ENCODE measurements at places on chromosomes 11 and 22.

DNA sequence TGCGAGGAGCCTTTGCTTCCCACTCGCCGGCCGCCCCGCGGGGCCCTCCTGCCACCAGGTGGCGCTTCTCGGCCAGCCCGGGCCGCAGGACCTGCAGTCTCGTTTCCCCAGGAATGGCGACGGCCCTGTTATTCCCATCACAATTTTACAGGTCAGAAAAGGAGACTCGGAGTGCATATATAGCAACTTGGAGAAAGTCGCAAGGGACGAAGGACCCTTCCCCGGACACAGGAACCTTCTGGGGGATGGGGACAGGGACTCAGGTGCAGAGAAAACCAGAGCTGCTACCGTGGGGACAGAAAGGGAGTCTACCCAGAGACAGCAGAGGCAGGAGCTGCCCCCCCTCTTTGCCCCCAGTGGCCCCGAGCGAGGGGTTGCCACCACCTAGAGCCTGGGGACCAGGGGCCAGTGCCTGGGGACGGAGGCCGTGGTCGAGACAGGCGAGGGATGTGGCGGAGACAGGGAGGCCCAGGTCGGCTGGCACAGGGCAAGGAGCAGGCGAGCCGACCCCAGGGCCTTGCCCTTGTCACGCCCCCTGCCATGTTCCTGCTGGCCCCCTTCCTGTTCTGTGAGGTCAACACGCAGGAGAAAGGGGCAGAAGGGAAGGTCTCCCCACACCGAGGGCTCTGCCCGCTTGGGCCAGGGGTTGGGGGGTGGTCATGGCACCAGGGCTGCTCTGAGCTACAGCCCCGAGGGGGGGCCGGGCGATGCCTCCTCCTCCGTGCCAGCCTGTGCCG lies 3.5 kb upstream of the KRTAP5-6 start:
- peak; percentile 56 for ATAC-seq

DNA sequence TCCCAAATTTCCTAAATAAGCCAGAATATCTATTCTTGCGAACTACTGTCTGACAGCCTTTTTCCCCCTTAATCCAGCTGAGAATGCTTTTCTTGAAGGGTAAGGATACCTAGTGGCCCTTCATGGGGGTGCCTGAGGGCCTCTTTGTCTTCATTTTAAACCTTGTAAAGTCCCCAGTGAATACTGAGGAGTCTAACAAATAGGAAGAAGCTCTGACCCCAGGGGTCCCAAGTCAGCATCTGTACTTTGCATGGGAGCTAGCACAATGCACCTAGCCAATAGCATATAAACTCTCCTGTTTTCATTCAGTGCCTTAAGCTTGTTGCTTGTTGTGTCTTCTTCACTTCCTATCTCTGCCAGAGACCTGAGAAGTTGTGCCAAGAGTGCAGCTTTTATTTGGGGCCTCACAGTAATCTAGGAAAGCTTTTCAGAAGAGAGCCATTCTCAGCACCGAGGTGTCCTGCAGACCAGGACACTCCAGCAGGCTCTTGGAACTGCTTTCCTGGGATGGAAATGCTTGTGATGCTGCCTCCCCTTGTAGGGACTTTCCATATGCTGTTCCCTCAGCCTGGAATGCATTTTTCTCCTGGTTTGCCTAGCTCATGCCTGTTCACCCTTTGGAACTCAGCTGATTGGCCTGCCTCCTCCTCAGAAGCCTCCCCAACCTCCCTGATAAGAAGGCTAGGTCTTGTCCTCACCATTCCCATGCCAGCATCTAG lies 37.2 kb downstream of the BMAL1 start:
- ATAC-seq: no peak

- ATAC-seq: no peak
Measured at GRCh38 chr11:16613262-16613511, 125.3 kb upstream of the C11orf58 start.

DNA sequence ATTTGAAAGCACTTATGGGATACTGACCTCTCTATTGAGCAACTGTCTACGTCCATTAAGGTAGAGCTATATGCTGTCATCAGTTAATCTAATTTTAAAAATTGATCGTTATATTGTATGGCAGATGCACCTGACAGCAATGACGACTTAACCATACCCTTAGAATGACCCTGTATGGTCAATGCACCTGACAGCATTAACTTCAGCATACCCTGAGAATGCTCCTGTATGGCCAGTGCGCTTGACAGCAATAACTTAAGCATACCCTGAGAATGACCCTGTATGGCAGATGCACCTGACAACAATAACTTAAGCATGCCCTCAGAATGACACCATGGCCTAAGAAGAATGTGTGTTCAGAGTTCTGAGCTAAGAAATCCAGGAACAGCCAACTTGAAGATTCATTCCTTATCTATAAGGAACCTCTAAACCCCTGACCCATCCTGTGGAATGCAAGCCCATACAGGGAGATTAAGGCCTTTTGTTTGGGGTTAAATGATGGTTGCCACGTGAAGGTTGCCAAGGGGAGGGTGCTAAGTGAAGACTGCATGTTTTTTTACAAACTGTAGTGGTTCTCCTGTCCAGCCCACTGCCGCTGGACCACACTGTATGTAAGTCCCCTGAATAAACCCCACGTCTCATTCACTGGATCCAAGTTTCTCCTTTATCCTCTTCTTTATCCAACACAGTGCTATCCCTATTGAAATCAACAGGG lies 138.3 kb downstream of the GUCY1A2 start:
- ATAC-seq: no peak

- no peak for ATAC-seq
Measured at GRCh38 chr22:23684026-23684425, 6.8 kb upstream of the RGL4 start.

DNA sequence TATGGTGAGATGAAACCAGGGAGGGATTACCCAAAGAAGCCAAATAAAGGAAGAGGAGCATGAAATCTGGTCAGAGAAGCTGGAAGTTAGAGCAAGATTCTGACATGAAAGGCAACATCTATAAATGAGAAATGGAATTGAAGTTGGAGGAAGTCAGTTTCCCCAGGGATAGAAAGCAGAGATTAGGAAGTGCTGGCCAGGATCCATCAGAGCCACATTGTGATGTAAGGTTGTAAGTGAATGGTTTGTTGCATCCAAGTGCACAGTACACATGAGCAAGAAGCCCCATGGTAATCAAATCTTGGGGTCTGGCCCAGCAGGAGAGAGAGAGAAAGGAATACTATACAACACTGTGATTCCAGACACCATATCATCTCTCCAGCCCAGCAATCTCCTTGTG lies 6.6 kb upstream of the NLRP10 start:
- ATAC-seq: no peak

DNA sequence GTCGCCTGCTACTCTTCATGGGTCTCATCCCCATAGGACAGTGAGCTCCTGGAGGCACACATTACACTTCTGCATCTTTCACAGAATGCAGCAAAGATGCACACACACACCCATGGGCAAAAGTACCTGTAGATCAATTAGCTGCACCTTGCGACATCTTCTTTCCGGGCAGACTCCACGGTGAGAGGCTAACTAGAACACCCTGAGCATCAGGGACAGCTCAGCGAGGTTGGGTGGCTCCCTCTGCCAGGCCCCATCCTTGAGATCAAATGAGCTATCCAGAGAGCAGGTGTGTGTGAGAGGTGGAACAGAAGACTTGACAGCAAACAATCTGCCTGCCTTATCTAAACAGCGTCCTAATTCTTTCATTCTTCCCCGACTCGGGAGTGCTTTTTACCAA lies 96.1 kb upstream of the BID start:
- ATAC-seq: no peak

DNA sequence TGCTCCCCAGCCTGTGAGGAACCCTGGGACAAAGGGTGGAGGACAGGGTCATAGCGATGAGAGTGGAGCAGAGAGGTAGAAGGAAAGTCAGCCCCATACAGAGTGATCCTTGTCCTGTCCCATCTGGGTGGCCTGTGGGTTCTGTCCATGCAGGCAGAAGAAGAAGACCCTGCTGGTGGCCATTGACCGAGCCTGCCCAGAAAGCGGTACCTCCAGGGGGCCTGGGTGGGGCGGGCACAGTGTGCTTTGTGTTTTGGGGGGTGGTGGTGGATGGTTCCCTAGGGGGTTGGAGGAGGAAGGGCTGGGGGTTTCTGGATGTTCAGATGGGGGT lies 7.9 kb downstream of the SIDT2 start:
- no peak for ATAC-seq

DNA sequence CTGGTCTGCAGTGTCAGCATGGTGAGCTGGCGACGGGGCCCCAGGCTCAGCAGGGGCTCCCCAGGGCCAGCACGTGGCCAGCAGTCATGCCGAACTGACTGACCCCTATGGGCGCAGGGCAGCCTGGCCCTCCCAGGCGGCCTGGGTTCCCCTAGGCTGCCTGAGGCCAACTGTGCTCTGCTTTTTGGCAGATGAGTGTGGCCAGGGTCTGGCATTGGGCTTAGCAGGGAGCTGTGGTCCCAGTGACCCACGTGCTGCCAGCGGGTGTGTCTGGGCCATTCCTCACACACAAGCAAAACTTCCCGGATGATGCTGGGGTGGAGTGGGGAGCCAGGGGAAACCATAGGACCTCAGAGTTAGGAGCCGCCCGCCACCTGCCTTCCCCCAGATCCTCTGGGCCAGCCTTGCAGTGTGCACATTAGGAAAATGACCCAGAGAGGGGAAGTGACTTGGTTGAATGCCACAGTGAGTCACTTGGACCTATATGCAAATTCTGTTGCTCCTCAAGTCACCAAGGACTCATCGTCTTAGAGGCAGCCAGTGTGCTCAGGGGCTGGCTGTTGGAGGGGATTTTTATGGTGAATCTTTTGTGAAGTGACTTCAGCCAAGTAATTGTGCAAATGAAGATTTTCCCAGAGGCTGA lies 6.5 kb downstream of the ADORA2A start:
- ATAC-seq: peak; percentile 39

- no peak for ATAC-seq
Measured at GRCh38 chr22:32776802-32777201, 24.7 kb upstream of the TIMP3 start.

- ATAC-seq: no peak
Measured at GRCh38 chr11:82936261-82936660, 34.7 kb downstream of the DDIAS start.

DNA sequence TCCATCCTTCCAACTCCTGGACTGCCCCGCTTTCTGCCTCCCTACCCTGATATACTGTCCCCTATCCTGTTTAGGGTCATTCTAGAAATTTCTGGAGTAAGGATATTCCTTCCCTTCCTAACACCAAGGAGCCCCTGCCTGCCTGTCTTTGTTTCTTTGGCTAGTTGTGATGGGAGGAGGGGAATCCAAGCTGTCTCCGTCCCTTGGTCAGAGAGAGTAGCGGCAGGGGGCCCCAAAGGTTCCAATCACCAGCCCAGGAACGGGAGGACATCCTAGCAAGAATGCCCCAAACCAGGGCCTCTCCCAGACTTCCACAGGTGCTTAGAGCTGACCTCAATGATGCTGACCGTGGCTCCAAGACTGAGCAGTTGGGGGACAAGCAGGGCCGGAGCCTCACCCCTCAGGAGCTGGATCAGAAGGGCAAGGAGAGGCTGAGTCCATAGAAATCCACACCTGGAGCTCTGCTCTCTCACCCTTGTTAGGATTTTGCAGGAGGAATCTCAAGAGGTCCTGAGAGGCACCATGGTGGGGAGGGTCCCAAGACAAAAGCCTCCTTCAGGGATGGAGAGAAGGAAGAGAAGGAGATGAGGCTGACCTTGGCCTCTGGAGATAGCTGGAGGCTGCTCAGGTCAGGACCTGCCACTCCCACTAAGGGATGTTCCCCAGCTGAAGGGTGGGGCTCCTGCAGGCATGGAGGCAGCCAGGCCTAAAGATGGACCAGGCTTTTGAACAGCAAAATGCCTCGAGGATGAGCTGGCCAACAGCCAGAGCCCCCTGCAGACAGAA lies 13.6 kb downstream of the SLC22A12 start:
- ATAC-seq: no peak

- peak; percentile 62 for ATAC-seq
Measured at GRCh38 chr22:33018232-33018864, 39.8 kb downstream of the SYN3 start.

- no peak for ATAC-seq
Measured at GRCh38 chr11:34856251-34856650, 59.9 kb downstream of the APIP start.

DNA sequence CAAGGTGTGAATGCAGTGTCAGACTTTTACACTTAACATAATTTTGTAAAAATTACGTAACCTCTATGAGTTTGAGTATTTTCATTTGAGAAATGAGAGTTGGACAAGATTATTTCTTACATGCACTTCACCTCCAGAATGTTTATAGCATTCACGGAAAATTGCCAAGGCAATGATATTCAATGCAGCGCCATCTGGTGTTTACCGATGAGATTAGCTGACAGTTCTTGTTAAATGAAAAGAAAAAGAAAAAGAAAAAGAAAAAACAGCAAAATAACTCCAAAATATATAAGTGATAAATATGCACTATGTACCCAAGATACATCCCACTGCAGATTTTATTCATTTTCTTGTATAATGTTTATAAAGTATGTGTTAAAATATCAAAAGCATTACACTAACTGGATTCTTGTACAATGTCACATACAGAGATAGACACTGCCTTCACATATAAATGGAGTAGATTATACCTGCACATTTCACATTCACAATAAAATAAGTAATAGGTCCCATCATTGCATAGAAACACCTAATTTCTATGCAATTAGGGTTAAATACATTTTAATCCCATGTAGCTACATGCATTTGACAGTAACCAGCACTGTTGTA lies 976.3 kb upstream of the FAT3 start:
- ATAC-seq: no peak

DNA sequence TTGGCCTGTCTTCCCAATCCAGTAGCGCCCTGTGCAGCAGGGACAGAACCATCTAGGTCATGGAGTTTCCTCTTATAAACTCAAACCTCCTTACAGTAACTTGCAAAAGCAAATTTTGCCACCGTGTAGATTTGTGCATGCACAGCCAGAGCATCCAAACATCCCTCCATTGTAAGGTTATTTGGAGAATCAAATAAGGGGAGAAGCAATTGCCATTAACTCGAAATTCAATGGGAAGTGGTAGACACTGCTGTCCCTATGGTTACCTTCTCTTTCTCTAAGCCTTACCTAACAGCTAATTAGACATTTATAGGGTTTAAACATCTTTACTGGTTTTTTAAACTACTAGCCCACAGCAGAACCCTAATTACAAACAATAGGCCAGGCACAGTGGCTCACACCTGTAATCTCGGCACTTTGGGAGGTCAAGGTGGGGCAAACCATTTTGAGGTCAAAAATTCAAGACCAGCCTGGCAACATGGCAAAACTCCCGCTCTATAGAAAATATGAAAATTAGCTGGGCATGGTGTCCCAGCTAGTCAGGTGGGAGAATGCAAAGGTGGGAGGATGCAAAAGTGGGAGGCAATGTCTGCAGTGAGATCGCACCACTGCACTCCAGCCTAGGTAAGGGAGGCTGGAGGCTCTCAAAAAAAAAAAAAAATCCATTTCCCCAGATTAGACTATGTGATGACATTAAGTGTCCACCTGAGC lies 6.6 kb downstream of the HSPA8 start:
- no peak for ATAC-seq

- no peak for ATAC-seq
Measured at GRCh38 chr22:20586403-20586745, 79.0 kb downstream of the MED15 start.

- ATAC-seq: no peak
Measured at GRCh38 chr11:1049911-1050580, 13.5 kb upstream of the MUC6 start.

GRCh38 chr11:119188067-119188466 lies 2.8 kb downstream of the NHERF4 start:
- no peak for ATAC-seq

Measured in gastroesophageal sphincter (tissue), 4 donors.